ENCODE measurements at places on chromosomes 3 and 15.
A peak's percentile ranks its signal among the peaks of the same experiment; 100 is the strongest.

GRCh38 chr3:188590557-188590956, 436.6 kb downstream of the LPP start:
- DNase-seq, result no peak

GRCh38 chr15:78012643-78013077, 64.9 kb downstream of the TBC1D2B start:
- no peak for DNase-seq

DNA sequence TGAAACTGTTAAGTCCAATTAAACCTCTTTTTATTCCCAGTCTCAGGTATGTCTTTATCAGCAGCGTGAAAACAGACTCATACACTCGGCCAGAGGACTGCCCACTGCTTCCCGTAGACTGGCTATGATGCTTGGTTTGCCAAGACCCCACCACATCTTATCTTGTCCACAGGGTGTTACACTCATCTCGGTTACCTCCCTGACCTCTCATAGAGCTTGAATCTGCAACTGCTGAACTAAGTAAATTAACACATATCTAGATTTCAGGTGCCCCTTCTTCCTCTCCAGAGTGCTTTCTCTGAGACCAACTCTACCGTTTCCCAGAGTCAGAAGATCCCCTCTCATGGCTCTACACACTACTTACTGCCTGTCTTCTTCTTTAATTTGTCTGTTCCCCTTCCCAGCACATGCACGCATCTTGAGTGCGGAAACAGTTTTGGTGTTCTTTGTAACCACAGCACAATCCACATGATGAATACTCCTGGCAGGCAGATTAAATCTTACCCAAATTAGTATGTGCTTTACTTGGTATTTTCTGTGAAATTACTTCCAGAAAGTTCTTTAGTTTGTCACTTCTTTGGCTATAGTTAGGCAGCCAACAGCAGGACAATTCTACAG, 49.7 kb downstream of the CD200 start:
- DNase-seq, result no peak

GRCh38 chr3:133843634-133844033, 38.0 kb downstream of the SRPRB start:
- DNase-seq, result no peak

GRCh38 chr3:191136347-191136746, 62.7 kb upstream of the OSTN start:
- peak; percentile 6 for DNase-seq

- DNase-seq, result no peak
These were observed 45.9 kb downstream of the POLR2M start for GRCh38 chr15:57752436-57752835.

GRCh38 chr15:90055182-90055581, 47.1 kb downstream of the IDH2 start:
- no peak for DNase-seq

GRCh38 chr3:99730870-99731269, 86.8 kb upstream of the CMSS1 start:
- peak; percentile 90 for DNase-seq

- no peak for DNase-seq
These were observed 110.6 kb upstream of the TNFAIP8L3 start for GRCh38 chr15:51205050-51205975.

GRCh38 chr3:109325657-109326056, 9.3 kb upstream of the DPPA2 start:
- no peak for DNase-seq

DNA sequence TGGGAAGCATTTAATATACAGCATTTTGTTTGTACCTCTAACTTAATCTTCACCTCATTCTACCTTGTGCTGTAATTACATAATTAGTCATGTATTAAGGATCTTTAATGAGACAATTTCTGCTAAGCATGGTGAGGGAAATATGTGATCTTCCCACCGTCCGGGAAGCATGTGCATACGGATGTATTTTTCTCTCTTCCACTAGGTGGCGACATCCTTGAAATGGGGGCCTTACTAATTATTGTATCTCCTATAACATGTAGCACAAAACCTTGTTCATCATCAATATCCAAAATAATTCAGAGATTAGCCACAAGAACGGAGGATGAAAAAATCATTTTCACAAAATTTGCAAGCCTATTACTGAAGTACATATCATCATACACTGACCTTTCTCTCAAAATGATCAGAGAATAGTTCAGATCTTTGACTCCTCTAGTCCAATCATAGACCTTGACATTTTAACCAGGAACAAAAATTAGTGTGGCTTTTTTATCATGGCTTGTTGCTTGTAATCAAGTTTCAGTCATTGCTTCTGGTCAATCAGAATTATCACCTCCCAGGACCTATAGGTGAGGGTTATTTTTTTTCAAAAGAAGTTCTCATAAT, 148.9 kb upstream of the GBE1 start:
- DNase-seq, result peak; percentile 13

- DNase-seq, result no peak
These were observed 117.9 kb downstream of the SYNPR start for GRCh38 chr3:63395960-63396359.

DNA sequence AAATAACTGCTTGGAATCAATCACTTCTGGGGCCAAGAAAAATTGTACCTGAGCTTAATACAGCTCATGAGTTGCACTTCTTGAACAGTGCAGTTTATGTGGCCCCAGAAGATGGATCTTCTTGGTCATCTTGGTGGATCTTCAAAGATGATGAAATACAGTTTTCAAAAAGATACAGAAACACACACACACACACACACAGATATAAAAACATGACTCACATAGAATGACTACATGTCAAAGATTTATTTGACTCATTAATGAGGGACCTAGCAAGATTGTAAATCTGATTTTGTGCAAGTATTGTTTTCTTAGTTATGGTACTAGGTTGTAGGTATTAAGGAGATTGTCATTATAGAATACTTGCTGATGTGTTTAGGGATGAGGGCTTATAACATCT, 32.6 kb downstream of the PDCD6IP start:
- DNase-seq, result no peak

DNA sequence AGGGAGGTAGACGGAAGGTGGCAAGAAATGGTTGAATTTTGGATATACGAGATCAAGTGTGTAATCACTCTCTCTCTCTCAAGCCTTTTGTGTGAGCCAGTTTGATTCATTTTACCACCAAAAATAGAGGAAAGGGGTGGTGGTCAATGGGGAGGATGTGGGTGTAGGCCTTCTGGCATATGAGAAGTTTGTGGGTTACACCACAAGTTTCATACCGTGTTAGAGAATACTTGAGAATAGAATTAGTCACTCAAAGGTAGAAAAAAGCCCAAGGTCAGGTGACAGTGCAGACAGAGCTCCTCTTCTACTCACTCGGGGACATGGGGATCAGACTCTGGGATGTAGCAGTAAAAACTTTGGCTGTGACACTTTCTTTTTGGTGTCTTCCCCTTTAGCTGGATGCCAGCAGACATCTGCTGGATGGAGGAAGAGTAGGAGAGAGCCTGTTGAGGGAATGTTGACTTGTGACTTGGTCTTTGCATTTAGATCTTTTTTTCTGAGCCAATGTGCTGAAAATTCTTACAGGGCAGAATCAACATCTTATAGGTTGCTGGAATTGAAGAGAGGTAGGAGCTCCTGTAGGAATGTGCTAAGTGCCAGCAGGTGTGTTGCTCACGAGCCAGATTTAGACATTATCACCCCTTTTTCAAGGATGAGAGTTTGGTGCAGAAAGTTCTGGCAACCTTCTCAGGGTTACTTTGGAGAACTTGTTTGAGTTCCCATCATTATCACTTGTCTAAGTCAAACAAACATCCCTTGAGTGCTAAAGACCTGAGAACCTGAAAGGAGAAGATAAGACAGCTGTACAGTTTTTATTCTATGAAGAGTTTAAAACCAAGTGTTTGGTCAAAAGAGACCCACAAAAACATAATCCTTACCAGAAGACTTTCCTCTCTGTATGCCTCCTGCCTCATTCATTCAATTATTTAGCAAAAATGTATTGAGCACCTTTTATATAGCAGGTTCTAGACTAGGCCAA, 43.9 kb upstream of the RYK start:
- DNase-seq, result no peak

GRCh38 chr3:51997935-51998596, 2.4 kb upstream of the RPL29 start:
- no peak for DNase-seq

DNA sequence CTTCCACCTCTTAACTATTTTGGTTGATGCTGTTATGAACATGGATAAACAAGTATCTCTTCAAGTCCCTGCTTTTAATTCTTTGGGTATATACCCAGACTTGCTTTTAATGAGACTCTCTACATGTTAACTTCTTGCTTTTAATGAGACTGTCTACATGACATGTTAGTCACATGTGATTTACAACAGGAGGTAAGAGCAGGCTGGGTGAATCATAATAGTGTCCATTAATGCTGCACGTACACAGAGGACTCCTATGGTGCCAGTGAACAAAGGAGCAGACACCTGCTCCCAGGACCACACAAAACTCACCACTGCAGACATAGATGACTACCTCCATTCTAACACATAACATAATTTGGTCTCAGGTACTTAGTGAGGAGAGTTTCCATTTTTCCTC, 273.4 kb upstream of the NSMCE3 start:
- no peak for DNase-seq

- DNase-seq, result peak; percentile 16
These were observed 462.0 kb downstream of the PDCD6IP start for GRCh38 chr3:34260271-34261000.

DNA sequence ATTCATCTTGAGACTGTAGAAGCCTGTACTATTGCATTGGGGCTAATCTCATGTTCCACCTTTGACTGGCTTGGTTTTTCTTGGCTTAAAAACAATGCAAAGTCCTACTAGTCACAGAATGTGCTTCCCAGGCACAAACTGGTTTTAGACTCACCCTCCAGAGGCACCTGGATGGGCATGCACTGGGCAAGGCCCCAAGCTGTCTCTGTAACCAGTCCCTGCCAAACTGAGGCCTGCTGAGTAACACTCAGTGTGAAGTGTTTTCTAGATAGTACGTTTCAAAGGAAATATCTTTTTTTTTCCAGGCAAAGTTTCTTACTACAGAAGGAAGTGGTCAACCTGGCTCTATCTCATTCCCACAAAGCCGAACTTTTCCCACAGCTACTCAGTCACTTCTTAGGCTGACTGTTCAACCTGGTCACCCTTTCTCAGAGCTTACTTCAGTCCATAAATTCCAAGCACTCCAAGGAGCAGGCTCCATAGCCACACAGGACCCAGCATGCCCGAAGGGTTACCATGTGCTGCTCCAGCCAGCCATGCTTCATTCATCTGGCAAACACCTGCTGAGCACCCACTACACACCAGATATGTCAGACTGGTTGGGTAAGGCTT, 57.4 kb downstream of the NPTN start:
- DNase-seq, result no peak

DNA sequence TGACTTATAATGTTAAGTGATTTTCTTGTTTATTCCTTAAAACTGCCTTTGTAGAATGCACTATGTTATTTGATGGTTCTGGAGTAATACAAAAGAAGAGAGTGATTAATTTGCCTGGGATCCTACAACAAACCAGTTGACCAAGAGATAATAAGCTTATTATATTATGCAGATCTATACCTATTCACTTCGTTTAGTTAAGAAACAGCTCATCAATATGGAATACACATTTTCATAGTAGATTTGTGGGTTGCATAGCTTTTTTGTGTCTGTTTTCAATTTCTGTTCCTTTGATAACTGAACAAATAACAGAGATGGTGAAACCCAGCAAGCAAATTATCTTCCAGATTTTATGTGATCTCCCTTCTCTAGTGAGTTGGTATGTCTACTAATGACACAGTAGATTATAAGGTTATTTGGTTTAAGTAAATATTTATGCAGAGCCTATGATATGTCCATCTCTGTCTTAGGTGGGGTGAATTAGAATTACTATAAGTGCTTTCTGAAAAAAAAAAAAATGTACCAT, 443.3 kb upstream of the TPRG1 start:
- no peak for DNase-seq

All from fibroblast of gingiva (primary cell).